Activated T-cell treated with anti-CD3 and anti-CD28 coated beads for 48 hours (primary cell): ENCODE measurements at places on chromosomes 6 and 20.

- DNase-seq, result no peak
Observed at GRCh38 chr6:64580346-64580745, 944.7 kb downstream of the PHF3 start.

- no peak for DNase-seq
Observed at GRCh38 chr6:142627474-142627873, 317.5 kb downstream of the HIVEP2 start.

GRCh38 chr6:46993846-46994245 lies 48.3 kb downstream of the ADGRF1 start:
- no peak for DNase-seq

DNA sequence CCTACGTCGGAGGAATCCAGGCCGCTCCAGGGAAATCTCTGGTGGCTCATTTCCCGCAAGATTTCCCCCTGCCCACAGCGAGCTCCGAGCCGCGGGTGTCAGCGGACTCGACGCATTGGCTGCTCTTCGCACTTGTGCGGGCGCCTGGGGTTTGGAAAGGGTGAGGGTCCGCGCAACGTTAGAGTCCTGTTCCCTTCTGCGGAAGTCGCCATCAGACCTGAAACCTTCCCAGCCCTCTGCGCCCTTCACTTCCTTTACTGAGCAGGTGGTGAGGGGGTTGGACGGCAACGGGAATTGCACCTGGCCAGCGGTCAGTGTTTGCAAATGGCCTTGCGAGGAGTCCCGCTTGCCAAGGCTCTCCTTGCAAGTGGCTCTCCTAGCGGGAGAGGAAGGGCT lies 8.4 kb downstream of the PAX1 start:
- DNase-seq, result no peak
